ENCODE measurements at places on chromosomes 1 and 21.

- DNase-seq, result no peak
These were observed 70.0 kb downstream of the TRABD2B start for GRCh38 chr1:47927165-47927564.

- no peak for DNase-seq
These were observed 19.0 kb upstream of the C1orf174 start for GRCh38 chr1:3918966-3919611.

GRCh38 chr1:192631749-192632148 is 4.2 kb upstream of the RGS13 start:
- no peak for DNase-seq

DNA sequence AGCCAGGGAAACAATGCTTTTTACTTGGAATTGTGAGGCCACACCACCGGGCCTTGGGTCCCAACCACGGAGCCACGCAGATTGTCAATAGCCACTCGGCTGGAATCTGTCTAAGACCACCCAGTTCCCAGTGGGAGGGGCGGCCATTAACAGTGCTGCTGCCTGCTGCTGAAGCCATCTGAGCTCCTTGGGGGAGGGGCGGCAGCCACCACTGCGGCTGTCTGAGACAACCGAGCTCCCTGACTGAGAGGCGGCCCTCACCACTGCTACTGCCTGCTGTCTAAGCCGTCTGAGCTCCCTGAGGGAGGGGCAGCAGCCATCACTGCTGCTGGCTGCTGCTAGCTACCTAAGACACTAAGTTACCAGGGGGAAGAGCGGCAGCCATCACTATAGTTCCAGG is 64.3 kb downstream of the DMRTA2 start:
- no peak for DNase-seq

GRCh38 chr1:183205196-183205781 is 19.2 kb downstream of the LAMC2 start:
- DNase-seq, result no peak

- no peak for DNase-seq
These were observed 80.6 kb downstream of the LBR start for GRCh38 chr1:225347123-225347683.

DNA sequence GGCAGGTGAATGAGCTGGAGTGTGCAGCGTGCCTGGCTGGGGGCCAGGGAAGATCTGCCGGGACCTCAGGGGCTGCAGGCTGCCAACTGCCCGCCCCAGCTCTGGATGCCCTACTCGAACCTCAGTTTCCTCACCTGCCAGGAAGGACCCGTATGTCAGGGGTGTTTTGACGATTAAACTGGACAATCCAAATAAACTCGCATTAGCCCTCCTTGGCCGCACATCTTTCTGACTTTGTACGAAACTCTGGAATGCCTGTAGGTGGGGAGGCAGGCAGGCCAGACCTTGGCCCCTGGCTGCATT is 8.3 kb upstream of the ZNF669 start:
- DNase-seq, result no peak

DNA sequence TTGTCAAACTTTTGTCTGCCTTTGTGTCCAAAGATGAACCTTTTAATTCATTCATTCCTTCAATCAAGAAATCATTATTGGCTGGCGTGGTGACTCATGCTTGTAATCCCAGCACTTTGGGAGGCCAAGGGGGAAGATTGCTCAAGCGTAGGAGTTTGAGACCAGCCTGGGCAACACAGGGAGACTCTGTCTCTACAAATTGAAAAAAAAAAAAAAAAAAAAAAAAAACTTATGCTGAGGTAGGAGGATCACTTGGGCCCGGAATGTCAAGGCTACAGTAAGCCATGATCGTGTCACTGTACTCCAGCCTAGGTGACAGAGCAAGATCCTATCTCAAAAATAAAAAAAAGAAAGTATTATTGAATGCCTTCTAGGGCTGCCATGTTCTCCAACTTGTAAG is 51.3 kb upstream of the CXADR start:
- DNase-seq, result no peak

DNA sequence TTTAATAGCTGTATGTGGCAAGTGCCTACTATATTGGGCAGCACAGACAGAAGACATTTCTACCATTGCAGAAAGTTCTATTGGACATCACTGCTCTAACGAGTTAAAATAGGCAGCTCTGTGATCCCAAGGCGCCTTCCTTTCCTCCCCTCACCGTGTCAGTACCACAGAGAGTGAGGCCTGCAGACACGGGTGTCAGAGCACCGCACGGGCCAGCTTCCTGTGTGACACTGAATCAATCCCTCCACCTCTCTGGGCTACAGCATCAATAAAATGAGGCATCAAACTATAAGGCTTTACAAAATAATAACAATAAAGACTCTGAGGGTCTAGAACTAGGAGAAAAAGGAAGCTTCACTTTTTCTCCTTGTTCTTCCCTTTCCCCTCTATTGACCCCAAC is 246.7 kb downstream of the FOXD2 start:
- no peak for DNase-seq

DNA sequence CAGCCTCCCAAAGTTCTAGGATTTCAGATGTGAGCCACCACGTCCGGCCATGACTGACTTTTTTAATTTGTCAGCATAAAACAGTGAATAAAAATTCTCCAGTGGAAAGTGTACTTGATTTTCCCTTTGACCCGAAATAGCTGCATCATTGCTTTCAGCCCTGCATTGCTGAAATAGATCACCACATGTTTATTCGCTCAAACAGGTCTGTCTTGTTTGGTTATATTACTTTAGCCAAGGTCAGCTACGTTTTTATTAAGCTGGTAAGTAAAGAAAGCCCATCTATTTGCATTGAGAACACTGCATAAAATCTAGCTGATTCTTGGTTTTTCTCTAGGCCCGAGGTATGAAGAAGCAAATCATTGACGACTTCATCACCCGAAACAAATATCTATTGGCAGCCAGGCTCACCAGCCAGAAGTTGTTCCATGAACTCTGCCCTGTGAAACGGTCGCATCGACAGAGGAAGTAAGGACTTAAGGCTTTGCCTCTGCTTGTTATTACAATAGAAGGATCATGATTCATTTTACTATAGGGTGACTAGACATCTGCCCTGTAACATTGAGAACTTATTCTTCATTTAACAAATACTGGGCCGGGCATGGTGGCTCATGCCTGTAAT is 25.6 kb downstream of the AGMAT start:
- DNase-seq, result no peak

DNA sequence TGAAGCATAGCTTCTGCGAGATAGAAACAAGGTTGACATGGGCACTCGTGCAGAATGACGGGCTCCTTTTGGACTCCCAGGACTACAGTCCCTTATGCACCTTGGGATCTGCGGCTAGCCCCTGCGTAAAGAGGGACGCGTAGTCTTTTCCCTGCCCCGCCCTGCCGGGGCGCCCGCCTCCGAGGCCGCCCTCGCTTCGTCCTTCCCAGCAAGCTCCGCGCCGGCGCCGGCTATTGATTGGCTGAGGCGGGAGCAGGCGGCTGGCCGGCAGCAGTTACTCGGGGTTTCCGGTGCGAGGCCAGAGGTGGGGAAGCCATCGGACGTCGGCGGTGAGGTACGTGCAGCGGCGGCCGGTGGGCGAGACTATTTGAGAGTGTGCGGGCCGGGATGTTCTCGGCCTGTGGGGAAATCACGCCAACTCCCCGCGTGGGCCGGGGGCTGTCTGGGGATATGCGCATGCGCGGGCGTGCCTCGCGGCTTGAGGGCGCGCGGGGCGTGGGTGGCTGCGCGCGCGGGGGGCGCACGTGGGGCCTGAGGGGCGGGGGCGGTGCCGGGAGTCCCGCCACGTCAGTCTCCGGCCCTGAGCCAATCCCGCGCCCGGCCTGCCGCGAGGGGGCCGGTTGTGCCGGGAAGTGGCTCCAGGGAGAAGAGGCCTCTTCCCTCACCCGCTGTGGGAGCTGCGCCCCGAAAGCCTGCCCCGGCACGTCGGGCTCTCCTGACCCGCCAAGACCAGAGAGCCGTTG is at the start of gene TXLNA:
Gene TXLNA (plus strand): TSS at position 233 of the 743 bp plus-strand sequence. CDS start 671 bp downstream, outside the sequence.
- DNase-seq, result peak; percentile 86

DNA sequence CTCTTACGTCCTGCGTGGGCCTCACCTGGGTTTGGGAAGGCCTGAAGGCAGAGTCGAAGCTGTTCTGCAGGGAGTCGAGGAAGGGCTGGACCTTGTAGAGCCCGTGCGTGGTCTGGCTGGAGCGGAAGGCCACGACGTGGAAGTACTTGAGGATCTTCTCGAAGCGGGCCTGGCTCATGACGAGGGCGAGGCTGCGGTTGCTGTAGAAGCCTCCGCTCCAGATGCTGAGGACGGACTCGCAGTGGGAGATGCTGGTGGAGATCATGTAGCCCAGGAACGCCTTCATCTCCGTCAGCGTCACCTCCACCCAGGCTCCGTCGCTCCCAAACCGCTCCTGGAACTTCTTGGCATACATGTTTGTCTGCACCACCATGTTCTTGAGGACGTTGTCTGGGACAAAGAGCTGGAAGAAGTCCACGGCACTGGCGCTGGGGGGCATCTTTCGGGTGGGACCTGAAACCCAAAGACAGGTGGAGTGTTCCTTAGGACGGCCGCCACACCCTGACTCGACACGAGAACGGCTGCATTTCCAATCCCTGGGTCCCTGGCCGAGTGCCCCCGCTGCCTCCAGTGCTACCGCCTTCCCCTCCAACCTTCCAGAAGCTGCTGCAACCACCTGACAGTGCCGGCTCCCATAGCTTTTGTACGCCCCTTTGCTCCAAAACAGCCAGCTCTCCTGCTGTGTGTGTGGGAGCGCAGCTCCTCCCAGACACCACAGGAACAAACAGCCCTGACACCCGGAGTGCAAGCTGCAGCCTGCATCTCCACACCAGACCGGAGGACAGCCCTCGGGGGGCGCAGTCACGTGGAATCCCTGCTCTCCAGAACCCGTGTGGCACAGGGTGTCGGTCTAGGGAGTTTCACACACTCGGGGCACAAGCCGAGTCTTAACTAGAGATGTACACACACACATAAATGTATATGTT is 69.0 kb downstream of the PGBD5 start:
- DNase-seq, result no peak

- no peak for DNase-seq
These were observed 7.6 kb downstream of the ENO1 start for GRCh38 chr1:8870616-8871538.

DNA sequence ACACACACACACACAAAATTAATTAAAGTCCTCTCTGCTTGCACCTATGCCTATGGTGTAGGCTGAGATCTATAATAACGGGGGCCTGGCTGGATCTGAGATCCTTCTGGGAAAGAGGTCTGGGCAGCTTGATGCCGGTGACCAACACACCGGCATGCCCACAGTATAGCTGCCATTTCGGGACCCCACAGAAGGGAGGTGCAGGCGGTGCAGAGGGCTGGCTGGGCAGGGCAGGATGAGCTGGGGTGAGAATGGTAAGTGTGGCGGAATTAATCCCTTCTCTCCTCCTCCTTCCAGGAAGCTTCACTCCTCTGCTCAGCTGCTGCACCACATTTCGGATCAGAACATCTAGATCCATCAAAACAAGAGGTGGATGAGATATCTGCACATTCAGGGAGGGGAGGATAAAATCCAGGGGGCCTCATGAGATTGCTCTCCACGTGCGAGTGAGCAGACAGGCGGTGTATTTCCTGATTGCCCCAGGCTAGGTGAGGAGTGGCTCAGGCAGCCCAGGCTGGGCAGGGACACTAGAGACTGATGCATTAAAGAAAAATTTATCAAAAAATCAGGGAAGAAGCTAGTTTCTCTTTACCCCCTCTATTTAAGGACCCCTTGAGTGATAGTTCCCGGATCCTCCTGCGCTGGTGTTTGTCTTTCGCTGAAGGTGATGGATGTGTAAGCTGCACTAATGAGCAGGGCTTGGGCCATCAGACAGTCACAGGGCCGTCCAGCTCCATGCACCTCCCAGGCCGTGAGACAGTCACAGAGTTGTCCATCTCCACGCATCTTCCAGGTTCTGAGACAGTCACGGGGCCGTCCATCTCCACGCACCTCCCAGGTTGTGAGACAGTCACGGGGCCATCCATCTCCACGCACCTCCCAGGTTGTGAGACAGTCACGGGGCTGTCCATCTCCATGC is 449.9 kb downstream of the PTPRU start:
- no peak for DNase-seq

GRCh38 chr1:176542352-176542751 is 79.4 kb downstream of the PAPPA2 start:
- DNase-seq, result no peak

DNA sequence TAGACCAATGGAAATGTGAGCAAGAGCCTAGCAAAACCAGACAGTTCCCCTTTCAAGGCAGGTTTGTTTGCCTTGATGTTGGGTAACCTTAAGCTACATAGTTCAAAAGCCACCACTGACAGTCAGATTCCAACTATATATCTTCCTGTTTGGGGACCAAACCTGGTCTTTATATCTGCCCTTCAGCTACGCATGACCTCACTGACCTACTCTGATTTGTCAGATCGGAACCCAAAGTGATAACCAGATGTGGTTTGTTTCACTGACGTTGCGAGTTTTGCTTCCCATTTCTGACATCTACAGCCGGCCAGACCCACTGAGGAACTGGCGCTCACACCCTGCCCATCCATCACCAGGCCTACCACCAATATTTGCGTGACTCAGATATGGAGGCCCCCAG is 361.1 kb upstream of the CHRM3 start:
- DNase-seq, result no peak

- no peak for DNase-seq
These were observed 56.6 kb downstream of the AGPAT3 start for GRCh38 chr21:43921571-43921978.

DNA sequence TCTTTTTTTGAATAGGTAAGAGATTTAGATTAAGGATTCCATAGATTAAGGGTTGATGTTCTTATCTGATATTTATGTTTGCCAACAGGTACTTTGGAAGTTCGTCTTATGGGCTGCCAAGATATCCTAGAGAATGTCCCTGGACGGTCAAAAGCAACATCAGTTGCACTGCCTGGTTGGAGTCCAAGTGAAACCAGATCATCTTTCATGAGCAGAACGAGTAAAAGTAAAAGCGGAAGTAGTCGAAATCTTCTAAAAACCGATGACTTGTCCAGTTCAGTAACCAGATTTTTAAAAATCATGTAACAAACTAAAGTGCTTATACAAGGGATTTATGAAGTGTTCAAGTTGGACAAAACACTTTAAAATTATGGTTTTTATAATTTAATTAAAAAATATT is 100.5 kb downstream of the PKN2 start:
- no peak for DNase-seq

DNA sequence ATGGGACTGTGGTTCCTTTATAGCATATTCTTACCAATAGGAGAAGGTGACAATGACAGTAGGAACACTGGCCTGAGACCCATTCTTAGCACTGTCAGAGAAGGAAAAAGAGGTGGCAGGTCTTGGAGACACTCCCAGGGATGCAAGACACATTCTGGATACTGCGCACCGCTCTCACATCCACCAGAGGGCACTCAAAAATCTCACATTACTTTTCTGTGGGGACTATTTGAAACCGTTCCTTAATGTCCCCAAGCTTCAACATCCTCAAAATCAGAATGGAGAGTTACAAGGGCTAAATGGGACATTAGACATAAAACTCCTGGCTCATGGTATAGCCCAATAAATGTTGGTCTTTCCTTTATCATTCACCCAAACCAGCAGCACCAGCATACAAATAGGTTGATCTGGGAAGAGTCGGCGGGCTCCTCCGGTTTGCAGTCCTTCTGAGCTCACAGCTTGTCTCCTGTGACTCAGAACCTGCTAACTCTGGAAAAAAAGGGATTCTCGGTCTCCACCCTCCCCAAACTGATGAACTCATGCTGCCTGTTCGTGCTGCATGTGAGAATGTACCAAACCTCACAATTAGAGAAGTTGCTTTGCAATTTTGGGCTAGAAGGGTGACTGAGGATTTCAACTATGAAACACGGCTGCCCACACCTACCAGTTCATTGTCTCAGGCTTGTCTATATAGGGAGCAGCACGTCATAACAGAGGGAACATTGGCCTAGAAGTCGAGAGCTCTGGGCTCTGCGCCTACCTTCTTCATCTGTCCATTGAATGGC is 40.2 kb downstream of the IL12RB2 start:
- no peak for DNase-seq
